Neural progenitor cell (in vitro differentiated cells): ENCODE measurements at places on chromosomes 11 and 22.
A peak's percentile ranks its signal among the peaks of the same experiment; 100 is the strongest.

DNA sequence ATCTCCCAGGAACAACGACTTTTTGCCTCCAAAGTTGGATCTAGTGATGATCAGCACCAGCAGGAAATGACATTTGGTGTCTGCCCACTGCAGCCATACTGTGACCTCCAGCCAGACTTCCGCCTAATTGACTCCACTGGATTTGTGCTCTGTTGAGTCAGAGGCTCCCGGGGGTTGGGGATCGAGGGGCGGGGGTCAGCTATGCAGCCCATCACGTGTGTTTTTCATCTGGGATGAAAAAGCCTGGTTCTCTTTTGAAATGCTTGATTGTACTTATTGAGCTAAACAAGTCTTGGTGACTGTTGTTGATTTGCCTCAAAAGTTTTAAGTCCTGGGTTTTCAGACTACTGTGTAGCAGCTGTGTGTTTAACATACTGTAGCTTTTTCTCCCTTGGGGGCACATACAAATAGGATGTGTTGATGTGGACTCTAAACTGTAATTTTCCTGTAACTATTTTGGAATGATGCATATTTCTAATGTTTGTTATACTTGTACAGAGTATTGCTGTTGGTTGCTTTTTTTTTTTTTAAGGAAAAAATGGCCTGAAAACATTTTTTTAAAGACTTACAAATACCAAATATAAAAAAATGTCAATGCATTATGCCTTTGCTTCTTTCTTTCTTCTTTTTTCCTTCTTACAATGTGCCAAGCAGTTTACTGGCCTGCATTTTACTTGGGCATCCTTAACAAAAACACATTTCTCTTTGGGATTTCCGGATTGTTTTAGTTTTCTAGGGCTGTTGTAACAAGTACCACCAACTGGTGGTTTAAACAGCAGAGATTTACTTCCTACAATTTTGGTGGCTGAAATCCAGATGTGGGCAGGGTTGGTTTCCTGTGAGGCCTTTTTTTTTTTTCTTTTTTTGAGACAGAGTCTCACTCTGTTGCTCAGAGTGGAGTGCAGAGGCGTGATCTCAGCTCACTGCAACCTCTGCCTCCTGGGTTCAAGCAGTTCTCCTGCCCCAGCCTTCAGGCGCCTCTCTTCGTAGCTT is 46.1 kb upstream of the OR4B1 start:
- DNase-seq = peak; percentile 6

DNA sequence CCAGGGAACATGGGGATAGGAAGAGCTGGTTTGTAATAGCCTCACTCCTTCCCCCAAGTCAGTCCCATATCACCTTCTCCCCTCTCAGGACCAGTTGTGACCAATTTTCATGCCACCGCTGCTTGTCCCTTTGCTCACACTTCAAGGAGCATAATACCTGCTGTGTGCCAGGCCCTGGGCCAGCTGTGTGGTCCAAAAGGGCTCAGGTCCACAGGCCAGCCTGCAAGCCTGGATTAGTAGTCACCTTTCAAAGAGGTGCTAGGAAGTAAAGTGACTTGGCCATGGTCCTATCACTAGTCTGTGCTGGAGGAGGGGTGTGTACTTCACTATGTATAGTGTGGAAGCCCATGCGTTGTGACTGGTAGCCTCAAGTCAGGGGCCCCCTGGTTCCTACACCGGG is 38.5 kb upstream of the SUSD2 start:
- DNase-seq = no peak

DNA sequence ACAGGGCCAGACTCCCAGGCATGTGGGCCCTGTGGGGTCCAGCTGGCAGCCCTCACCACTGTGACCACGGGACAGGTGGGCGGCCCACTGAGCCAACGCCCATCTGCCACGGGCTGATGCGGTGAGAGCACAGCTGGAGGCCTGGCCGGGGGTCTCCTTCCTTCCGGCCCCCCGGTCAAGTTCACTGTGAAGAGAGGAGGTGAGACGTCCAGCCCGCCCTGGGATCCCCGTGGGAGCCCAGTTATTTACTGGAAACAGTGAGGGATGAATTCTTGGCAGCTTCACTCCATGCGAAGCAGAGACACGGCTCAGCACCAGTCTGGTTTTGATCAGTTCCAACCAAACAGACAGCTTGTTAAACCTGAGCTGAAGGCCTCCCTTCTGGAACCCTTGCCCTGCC is 38.7 kb downstream of the WNT11 start:
- DNase-seq = no peak

- DNase-seq = no peak
These were observed 30.4 kb upstream of the TRIM29 start for GRCh38 chr11:120168108-120168959.

DNA sequence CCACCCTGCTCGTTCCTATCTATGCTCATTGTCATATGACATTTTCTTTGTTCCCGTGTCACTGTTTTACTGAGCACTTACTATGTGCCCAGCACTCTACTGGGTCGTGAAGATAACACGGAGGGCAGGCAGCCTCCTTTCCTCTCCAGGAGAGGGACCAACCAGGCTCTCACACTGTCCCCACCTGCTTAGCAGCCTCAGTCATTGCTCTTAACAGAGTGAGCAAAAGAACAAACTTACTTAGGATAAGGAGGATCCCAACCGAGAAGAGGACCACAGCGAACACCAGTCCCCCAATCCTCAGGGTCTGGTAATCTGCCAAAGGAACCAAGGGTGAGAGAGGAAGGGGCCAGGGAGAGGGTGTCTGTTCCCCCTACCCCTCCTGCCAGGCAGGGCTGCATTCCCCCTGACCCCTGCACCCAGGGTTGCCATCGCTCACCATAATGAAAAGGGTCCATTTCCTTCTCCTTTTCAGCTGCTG is 17.0 kb upstream of the FXYD2 start:
- no peak for DNase-seq

- no peak for DNase-seq
These were observed 12.1 kb downstream of the HPS4 start for GRCh38 chr22:26471522-26471921.

GRCh38 chr11:7056828-7057513 is 31.8 kb upstream of the RBMXL2 start:
- DNase-seq = no peak

GRCh38 chr11:36631774-36632173 is 33.7 kb upstream of the RAG2 start:
- peak; percentile 14 for DNase-seq

GRCh38 chr22:49228431-49229037 is 599.1 kb downstream of the BRD1 start:
- DNase-seq = no peak

DNA sequence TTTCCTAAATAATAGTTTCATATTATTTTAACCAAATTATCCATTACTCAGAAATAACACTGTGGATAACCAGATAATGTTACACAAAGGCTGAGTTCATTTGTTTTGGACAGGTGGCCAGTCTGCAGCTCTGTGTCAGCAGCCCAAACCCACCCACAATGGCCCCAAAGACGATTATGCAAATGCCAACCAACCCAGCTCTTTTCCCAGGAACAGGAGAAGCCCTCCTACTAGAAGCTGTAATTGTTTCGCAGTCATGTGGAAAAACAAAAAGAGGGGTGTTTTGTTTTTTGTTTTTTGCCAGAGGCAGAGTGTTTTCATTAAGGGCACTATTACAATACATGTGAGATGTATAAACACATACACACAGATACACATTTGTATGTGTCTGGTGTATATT is 102.1 kb downstream of the FCHSD2 start:
- DNase-seq = peak; percentile 90

DNA sequence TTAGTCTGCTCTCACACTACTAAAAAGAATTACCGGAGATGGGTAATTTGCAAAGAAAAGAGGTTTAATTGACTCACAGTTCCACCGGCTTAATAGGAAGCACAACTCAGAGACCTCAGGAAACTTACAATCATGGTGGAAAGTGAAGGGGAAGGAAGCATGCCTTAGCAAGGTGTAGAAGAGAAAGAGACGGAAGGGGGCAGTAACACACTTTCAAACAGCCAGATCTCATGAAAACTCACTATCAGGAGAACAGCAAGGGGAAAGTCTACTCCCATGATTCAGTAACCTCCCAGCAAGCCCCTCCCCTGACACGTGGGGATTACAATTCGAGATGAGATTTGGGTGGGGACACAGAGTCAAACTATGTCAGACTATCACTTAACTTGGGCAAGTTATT is 236.6 kb upstream of the ANO3 start:
- DNase-seq = no peak

DNA sequence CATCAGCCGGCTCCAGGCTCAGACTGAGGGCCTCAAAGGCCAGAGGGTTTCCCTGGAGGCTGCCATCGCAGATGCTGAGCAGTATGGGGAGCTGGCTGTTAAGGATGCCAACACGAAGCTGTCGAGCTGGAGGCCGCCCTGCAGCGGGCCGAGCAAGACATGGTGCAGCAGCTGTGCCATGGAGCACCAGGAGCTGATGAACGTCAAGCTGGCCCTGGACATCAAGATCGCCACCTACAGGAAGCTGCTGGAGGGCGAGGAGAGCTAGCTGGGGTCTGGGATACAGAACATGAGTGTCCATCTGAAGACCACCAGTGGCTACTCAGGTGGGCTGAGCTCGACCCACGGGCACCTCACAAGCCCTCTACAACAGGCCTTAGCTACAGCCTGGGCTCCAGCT is 4.0 kb upstream of the SCUBE2 start:
- no peak for DNase-seq

- DNase-seq = no peak
These were observed 18.4 kb downstream of the TBX1 start for GRCh38 chr22:19779011-19779421.

- peak; percentile 91 for DNase-seq
These were observed at the start of gene FAT3 for GRCh38 chr11:92224407-92225124. TSS of gene FAT3 (plus strand) at chr11:92224818. CDS start at chr11:92352113, 127,295 bp downstream.

DNA sequence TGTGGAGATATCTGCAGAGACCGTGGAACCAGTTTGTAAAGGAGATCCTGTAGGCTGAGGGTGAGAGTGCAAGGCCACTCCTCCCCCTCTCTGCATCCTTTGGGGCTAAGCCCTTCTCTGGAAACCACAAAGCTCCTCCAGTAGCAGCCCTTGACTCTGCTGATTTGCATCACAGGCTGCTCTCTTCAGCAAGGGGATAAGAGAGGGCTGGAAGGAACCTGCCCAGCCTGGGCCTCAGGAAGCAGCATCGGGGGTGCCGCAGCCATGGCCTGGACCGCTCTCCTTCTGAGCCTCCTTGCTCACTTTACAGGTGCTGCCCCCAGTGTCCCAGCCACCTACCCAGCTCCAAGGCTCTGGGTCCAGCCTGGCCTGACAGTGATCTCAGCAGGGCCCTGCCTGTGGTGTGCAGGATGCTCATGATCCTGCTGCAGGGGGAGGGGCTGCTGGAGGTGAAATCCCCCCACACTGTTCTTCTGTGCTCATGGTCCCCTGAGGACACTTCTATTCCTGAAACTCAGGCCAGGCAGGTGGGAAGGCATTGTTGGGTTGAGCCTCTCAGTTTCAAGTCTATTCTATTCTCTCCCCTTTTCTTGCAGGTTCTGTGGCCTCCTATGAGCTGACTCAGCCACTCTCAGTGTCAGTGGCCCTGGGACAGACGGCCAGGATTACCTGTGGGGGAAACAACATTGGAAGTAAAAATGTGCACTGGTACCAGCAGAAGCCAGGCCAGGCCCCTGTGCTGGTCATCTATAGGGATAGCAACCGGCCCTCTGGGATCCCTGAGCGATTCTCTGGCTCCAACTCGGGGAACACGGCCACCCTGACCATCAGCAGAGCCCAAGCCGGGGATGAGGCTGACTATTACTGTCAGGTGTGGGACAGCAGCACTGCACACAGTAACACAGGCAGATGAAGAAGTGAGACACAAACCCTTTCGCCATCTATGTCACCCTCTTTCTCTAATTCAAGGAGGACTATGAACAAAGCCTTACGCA is 68.5 kb upstream of the IGLL5 start:
- no peak for DNase-seq

- no peak for DNase-seq
These were observed 489.5 kb downstream of the BUD13 start for GRCh38 chr11:116283300-116283699.
